ENCODE measurements at places on chromosomes 3 and 15.

- no peak for DNase-seq
Measured at GRCh38 chr3:195908694-195909581, 587 bp upstream of the TNK2 start.

- DNase-seq, result no peak
Measured at GRCh38 chr3:89392991-89393390, 285.6 kb downstream of the EPHA3 start.

GRCh38 chr3:47865192-47865591 lies 62.3 kb downstream of the DHX30 start:
- no peak for DNase-seq

DNA sequence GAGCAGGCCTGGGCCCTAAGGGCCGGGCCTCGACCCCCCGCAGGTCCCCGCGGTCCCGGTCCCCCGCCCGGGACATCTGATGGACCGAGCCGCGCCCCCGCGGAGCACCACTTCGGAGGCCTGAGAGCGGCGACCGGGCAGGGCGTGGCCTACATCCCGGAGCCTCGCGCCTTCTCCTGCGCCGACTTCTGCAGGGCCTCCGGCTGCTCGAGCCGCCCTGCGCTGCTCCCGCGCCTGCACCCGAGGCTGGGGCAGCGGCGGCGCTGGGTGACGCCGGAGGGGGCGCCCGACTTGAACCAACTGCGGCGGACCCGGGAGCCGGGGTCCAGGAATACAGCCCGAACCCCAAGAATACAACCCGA lies 14.9 kb upstream of the GP9 start:
- DNase-seq, result no peak

GRCh38 chr15:78453447-78453846 lies 15.4 kb downstream of the IREB2 start:
- DNase-seq, result no peak

DNA sequence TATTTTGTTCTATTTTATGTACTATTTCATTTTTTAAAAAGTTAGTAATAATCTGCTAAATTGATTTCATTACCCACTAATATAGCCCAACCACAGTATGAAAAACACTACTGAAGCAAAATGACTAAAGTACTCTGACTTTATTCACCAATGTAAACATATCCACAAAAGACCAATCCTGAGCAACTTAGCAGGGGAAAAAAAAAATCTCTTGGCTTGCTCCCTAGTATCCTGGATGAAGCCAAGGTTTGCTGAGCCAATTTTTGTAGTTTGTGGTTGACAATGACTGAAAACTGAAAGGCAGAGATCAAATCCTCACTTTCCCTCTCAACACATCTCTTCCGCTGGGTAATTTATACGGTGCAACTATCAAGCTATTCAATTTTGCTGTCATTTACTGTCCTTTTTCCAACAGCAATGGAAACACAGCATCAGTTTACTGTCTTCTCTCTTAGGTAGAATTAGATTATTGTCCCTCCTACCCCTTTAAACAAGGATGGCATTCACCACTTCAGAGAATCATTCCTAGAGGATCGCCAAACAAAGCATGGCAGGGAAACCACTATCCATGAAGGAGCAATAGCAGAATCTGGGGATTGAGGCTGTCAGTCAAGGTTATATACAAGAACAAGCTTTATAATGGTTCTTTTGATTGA lies 149.7 kb downstream of the THRB start:
- no peak for DNase-seq

GRCh38 chr3:46416811-46417510 lies 9.9 kb downstream of the CCRL2 start:
- no peak for DNase-seq

GRCh38 chr3:48997102-48997635 lies 7.1 kb downstream of the P4HTM start:
- no peak for DNase-seq

DNA sequence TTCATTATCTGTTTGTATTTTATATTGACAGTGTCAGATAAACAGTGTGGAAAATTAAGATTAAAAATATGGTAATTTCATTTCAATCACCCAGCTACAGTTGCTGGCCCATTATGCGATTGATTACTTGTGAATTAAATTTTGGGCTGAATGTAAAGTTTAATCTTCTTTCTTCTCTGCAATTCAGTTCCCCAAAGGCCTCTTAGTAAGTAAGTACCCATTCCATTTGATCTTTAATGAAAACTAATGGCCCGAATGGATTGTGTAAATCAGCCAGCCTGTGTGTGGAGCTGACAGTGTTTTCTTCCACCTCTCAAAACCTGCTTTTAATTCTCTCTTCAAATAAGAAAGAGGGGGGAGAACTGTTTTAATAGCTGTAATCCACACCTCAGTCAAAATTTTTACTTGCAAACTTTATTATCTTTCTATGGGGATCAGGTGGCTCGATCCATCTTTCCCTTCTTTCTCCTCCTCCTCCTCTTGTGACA lies 307.1 kb downstream of the IL20RB start:
- no peak for DNase-seq

GRCh38 chr15:96869790-96870189 lies 539.3 kb downstream of the NR2F2 start:
- DNase-seq, result no peak

DNA sequence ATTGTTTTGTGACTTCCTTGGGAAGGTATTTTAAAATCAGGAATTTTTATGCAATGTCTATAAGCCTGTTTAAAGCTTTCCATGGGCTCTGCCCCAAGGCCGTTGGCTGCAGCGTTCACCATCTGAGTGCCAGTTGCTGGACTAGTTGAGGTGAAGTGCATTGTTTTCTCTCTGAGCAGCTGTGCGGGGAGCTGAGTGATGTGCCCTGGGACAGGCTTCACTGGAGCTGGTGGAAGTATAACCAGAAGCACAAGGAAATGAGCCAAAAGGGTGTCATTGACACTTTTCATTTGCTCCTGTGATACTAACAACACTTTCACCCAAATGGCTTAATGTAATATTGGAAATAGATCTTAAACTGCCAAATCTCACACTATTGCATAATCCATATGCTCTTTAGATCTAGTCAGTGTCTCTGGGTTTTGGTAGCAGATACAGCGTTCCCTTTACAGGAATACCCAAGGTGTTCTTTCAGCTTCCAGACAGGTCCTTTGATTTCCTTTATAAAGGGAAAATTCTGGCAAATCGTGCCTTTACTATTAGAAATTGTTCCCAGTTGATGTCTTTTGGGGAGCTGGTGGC lies 29.2 kb downstream of the APH1B start:
- no peak for DNase-seq

- DNase-seq, result no peak
Measured at GRCh38 chr3:97232393-97233034, 418.1 kb downstream of the EPHA6 start.

DNA sequence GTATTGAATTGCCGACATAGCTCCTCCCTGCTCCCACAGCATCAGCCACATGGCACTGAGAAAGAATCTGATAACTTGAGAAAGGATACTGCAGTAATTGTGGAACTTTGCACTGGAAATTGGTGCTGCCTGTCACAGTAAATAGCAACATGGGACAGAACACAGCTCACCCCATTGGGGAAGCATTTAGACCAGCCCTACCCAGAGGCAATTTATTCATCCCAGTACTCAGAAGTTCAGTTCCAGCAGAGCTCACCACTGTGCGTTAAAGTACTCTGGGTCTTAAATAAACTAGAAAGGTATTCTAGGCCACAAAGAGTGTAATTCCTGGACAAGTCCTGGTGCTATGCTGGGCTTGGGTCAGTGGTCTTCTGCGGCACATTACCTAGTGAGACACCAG lies 347.1 kb downstream of the PYDC2 start:
- DNase-seq, result no peak

- no peak for DNase-seq
Measured at GRCh38 chr15:85073556-85074194, 92.0 kb downstream of the PDE8A start.

DNA sequence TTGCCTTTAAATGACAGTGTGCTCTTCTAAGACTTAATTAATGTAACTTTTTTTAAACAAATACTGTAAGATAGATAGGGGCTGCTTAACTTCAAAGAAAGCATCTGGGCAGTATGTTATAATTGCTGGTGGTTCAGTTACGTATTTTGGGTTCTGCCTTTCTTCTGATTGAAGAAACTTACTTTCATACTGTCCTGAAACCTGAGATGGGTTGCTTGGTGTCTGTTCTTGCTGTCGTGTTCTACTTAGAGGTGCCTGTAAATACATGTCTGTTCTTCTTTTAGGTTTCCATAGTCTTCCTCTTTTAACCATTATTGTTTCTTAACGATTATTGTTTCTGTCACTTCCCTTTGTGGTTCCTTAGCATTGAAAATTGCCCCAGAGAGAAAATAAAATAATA lies 297.7 kb upstream of the CHRM5 start:
- DNase-seq, result no peak

- no peak for DNase-seq
Measured at GRCh38 chr15:60829416-60829815, 350.5 kb upstream of the ICE2 start.

DNA sequence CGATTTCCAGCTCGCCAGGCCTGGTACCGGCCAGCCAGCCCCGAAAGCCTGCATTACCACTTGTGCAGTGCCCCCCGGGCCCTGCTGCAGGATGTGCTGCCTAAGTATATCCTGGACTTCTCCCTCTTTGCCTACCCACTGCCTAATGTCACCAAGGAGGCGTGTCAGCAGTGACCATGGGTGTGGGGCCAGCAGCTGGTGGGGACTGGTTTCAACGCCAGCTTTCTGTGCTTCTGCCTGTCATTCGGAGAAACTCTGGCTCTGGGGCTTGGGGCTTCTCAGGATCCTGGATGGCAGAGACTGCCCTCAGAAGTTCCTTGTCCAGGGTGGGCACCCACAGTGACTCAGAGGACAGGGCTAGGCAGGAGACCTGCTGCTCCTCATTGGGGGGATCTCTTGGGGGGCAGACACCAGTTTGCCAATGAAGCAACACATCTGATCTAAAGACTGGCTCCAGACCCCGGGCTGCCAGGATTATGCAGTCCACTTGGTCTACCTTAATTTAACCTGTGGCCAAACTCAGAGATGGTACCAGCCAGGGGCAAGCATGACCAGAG lies 1.5 kb downstream of the CHST14 start:
- no peak for DNase-seq

DNA sequence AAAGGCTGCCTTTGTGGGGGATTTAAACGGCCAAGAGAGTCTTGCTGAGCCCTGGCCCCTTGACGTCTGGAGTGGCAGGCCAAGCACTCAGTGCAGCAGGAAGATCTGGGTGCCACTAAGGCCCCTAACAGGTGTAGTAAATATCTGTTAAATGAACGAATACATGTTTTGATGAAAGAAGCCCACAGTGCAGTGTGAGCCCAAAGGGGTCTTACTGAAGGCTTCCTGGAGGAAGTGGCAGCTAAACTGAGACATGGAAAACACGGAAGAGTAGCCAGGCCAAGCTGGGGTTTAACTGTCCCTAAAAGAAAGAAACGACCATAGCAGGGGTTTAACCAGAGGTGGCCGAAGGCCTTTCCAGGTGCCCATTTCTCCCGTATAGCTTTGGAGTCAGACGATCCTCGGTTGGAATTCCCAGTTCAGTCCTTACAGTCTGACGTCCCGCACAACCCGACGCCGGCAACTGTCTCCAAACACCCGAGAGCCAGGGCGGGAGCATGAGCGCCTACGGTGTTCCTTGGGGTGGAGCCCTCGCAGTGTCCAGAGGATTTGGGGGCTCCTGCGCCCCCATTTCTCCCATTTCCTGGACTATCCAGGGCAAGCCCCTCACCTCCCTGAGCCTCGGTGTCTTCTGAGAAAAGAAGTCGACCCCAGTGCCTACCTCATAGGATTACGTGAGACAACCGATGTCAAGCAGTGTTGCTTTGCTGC lies 910 bp upstream of the ABHD6 start:
- DNase-seq, result no peak

- no peak for DNase-seq
Measured at GRCh38 chr3:51588724-51589123, 50.2 kb downstream of the RAD54L2 start.

DNA sequence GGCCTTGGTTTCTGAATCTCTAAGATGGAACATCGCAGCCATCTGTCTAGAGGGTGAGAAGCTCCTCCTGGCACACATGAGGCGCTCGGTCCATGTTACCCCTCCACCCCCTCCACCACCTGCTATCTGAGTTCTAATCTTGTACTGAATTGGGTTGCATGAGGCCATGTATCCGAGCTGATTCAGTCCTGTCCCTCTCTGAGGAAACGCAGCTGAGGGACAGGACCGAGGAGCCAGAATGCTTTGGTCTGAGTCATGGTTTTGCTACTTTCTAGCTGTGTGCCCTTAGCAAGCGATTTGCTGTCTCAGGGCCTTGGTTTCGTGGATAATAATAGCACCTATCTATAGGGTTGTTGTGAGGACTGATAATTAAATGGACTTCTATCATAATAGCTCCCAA lies 87.8 kb upstream of the SEC13 start:
- no peak for DNase-seq

DNA sequence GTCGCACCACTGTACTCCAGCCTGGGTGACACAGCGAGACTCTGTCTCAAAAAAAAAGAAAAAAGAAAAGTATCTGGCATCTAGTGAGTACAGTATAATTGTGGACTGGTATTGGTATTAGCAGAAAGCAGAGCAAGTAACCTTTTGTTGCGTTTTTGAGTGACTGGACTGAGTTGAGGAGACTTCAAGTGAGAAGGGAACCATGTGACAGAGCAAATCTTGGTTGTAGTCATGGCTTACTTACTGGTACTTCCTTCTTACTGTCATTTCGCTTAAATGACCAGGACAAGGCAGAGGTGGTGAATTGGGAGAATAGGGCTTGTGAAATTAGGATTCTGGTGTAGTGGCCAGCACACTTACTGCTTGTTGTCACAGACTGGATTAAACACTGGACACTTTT lies 20.6 kb downstream of the RTF1 start:
- no peak for DNase-seq

- no peak for DNase-seq
Measured at GRCh38 chr3:176942305-176942704, 255.0 kb downstream of the TBL1XR1 start.

- DNase-seq, result no peak
Measured at GRCh38 chr15:23686466-23687142, 501 bp downstream of the NDN start.

GRCh38 chr3:193906849-193907410 lies 229.0 kb upstream of the HES1 start:
- DNase-seq, result no peak

DNA sequence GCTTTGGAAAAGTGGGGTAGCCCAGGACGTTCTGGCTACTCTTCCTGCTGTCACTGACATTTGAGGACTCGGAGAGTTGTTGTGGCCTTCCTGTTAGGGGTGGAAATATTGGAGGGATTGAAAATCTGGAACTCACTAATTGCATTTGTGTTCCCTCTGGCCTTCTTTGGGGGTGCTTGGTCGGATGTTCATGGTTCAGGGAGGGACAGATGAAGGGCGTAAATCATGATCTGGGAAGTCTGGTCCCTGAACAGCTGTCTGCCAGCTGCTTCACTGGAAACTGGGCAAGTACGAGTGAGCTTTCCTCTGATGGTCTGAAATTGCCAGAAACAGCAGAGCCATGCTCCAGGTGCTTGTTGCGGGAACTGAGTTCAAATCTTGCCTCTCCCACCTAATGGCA lies 327.8 kb upstream of the C2CD4B start:
- no peak for DNase-seq

- no peak for DNase-seq
Measured at GRCh38 chr3:172410702-172411477, 37.4 kb downstream of the GHSR start.

DNA sequence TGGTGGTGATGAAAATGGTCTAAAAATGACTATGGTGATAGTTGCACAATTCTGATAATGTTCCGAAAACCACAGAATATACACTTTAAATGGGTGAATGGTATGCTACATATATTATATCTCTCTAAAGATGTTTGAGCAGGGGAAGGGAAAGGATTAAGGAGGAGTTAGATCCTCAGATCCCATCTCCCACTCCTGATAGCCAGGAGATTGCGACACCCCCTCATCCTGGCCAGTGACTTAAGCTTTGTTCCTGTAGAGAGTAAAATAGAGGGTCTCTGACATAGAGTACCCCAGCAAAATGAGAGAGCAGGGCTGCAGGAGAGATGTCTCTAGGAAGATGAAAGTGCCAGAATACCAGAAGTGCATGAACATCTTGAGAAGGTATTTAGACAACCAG lies 984.8 kb downstream of the FHIT start:
- DNase-seq, result no peak

All from dorsolateral prefrontal cortex (tissue), 122 donors.